ENCODE measurements at places on chromosomes 1 and 21. TPM values are rescaled to one million over a fixed set of nuclear protein-coding genes. Genes with fewer than 3 reads are reported as not detected.

DNA sequence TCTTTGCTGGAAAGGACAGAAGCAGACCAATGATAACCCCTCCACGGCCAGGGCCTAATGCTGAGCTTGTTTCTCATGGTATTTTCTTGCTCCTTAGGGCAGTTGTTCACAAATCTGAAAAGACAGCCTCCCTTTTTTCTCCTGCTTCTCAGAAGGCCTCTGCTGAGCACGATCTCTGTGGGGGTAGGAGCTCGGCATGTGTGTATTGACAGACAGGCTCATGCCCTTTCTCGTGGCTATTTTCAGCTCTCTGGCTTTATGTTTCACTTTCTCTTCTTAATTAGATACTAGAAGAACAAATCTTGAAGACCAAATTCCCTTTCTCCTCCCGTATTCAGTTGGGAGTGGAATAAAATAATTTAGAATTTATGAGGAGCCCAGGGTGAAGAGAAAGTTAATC is 768 bp upstream of the RIIAD1 start:
- peak overlapping the region; percentile 75 for H3K27ac ChIP-seq
- DNase-seq = no peak
- peaks cover 27% of the 10 kb centered on the region for H3K27me3 ChIP-seq
- H3K4me1 ChIP-seq = peaks cover 29% of the 10 kb centered on the region
- no peaks in the 10 kb centered on the region for H3K36me3 ChIP-seq
- peak overlapping the region; percentile 61 for H3K4me3 ChIP-seq

GRCh38 chr1:240402326-240402725 is 209.6 kb downstream of the GREM2 start:
- H3K4me1 ChIP-seq = peaks cover 5% of the 10 kb centered on the region
- DNase-seq = no peak
- no peak overlapping the region for H3K27ac ChIP-seq
- H3K4me3 ChIP-seq = no peak overlapping the region
- no peaks in the 10 kb centered on the region for H3K36me3 ChIP-seq
- no peaks in the 10 kb centered on the region for H3K27me3 ChIP-seq

GRCh38 chr1:115296981-115297380 is 41.1 kb downstream of the NGF start:
- H3K4me3 ChIP-seq = no peak overlapping the region
- no peak for DNase-seq
- H3K36me3 ChIP-seq = no peaks in the 10 kb centered on the region
- no peaks in the 10 kb centered on the region for H3K27me3 ChIP-seq

DNA sequence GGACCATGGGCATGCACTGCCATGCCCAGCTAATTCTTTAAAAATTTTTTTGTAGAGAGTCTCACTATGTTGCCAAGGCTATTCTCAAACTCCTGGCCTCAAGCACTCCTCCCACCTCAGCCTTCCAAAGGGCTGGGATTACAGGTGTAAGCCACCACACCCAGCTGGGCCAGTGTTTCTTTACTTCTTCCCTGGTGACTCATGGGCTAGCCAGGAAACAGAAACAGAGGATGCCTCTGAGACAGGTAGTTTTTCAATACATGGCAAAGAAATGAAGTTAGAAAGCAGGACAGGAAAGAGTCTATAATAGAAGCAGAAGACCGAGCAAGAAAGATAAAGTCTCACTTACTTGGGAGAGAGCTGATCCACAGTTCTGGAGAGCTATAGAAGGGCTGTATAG is 7.6 kb upstream of the C1orf74 start:
- H3K4me1 ChIP-seq = no peaks in the 10 kb centered on the region
- H3K27ac ChIP-seq = no peak overlapping the region
- no peak for DNase-seq
- no peak overlapping the region for H3K4me3 ChIP-seq
- H3K36me3 ChIP-seq = peaks cover 34% of the 10 kb centered on the region

Gene CD5L
- 6.8 TPM for total RNA-seq

Gene UTS2
- total RNA-seq = not detected

Gene FCER1G
- total RNA-seq = 283 TPM

GRCh38 chr1:17579951-17580939 is 40.7 kb downstream of the ARHGEF10L start:
- DNase-seq = no peak
- no peak overlapping the region for H3K27ac ChIP-seq
- peaks cover 2% of the 10 kb centered on the region for H3K4me1 ChIP-seq
- no peaks in the 10 kb centered on the region for H3K27me3 ChIP-seq
- no peaks in the 10 kb centered on the region for H3K36me3 ChIP-seq

Gene ATP1A2
- total RNA-seq = 4.5 TPM

Gene UBE2U
- total RNA-seq = not detected

Gene DMRTA2
- total RNA-seq = not detected

GRCh38 chr1:186633116-186633515 is 47.1 kb downstream of the PTGS2 start:
- no peak overlapping the region for H3K4me3 ChIP-seq
- no peak overlapping the region for H3K27ac ChIP-seq
- no peaks in the 10 kb centered on the region for H3K27me3 ChIP-seq
- no peaks in the 10 kb centered on the region for H3K36me3 ChIP-seq

Gene OR10Z1
- total RNA-seq = not detected

GRCh38 chr1:54312796-54313316 is 93.3 kb downstream of the SSBP3 start:
- no peak for DNase-seq
- H3K36me3 ChIP-seq = no peaks in the 10 kb centered on the region
- no peaks in the 10 kb centered on the region for H3K27me3 ChIP-seq

DNA sequence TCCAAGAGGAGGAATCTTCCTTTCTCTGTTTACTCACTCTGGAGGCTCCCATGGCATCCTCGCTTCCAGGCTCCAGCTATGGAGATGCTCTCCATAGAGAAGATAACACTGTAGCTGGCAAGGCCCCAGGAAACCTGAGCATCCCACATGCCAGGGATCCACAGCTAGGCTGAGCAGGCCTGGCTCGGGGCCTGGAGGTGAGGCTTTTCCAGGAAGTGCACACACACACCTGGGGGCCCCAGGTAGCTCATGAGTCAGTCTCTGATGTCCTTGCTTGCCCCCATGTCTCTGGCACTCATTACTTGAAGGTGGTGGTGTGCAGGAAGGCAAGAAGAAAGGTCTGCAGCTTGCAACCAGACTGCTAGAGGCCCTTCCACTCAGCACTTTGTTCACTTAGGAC is 5.5 kb upstream of the LCE5A start:
- H3K36me3 ChIP-seq = no peaks in the 10 kb centered on the region
- no peak overlapping the region for H3K4me3 ChIP-seq
- H3K27me3 ChIP-seq = no peaks in the 10 kb centered on the region
- no peak overlapping the region for H3K27ac ChIP-seq

GRCh38 chr1:40389871-40390560 is 16.5 kb downstream of the SMAP2 start:
- peaks cover 95% of the 10 kb centered on the region for H3K4me1 ChIP-seq
- H3K27ac ChIP-seq = peak overlapping the region; percentile 91
- peak overlapping the region; percentile 15 for H3K4me3 ChIP-seq
- no peaks in the 10 kb centered on the region for H3K36me3 ChIP-seq
- no peaks in the 10 kb centered on the region for H3K27me3 ChIP-seq
